ENCODE measurements at places on chromosomes 6 and 20.

- DNase-seq = peak; percentile 41
Measured at GRCh38 chr6:37171201-37171969, 1.4 kb downstream of the PIM1 start.

GRCh38 chr6:167840526-167841179 is 13.9 kb downstream of the AFDN start:
- no peak for DNase-seq

- DNase-seq = no peak
Measured at GRCh38 chr6:54285595-54285994, 22.6 kb upstream of the TINAG start.

DNA sequence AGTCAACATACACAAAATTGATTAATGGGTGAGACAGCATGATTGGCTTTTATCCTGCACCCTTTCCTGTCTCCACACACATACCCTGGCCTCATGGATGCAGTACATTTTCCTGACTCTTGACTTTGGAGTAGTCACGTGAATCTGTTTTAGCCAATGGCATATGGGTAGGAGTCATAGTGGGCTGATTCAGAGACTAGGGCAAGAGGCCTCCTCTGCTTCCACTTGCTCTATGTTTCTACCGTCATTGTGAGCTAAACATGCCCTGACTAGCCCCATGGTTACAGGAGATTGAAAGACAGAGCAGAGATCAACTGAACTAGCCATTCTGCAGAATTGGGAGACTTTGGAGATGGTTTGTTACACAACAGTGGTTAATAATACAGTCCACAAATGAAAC is 850.0 kb downstream of the DHX35 start:
- DNase-seq = no peak

- DNase-seq = no peak
Measured at GRCh38 chr6:129786548-129786947, 74.6 kb downstream of the TMEM244 start.

GRCh38 chr20:20233041-20233514 is 134.8 kb upstream of the INSM1 start:
- no peak for DNase-seq

DNA sequence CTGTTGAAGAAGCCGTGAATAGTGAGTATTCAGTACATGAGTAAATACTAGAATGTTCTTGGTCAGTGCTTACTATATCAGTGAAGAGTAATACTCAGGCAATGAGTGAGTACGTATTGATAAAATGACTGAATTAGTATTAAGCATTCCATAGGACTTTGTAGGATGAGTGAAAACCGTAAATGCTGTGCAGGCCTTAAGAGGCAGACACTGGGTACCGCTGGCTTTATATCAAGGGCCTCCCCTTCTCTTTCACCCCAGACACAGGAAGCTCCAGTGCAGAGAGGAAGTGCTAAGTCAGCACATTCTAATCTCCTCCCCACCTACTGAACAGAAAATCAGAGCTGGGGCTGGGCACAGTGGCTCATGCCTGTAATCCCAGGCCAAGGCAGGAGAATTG is 24.2 kb downstream of the POFUT1 start:
- no peak for DNase-seq

DNA sequence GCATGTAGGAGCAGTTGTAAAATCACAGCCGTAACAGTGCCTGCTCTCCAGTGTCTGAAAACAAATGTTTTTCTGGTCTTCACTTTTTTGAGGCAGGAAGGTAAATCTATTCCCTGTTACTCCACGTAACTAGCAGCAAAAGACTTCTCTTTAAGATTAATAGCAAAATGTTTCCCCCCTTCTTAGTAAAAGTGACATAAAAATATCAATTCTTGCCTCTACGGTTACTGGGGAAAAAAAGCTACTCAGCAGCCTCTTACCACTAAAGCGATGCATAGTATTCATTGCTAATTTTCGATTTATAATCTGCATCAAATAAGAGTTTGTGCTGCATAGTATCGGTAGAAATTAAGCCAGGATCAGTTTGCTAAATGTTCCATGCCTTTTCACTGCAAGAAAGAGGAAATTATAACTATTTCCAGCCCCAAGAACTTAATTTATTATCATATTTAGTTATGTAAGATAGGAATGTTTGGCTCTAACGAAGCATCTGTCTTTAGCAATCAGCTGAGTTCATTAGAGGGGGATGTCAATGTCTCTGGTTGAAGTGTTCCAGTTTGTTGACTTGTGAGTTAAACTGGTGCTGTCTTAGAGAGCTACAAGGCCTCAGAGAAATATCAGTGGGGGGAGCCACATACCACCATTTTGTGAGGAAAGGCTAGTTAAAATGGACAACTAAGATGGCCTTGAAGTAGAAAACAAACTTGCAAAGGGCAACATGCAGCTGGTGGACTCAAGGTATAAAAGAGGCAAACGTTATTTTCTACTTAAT is 617 bp upstream of the TSPYL1 start:
- no peak for DNase-seq

- DNase-seq = no peak
Measured at GRCh38 chr6:107684996-107685395, 139.1 kb downstream of the SCML4 start.

- no peak for DNase-seq
Measured at GRCh38 chr20:1396702-1397101, 3.8 kb upstream of the FKBP1A start.

DNA sequence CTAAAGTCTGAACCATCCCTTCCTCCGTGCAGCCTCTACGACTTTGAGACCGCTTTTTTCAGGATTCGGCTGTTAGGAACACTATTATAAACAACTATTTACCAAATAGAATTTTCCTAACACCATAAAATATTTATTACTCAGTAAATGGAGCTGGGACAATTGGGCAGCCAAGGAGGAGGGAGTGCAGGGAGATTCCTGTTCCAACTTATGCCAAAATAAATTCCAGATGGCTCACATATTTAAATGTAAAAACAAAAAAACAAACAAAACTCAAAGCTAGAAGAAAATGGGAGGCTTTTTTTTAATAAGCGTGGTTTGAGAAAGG is 48.1 kb downstream of the TCP11 start:
- DNase-seq = no peak

- DNase-seq = no peak
Measured at GRCh38 chr6:154498340-154498934, 12.0 kb downstream of the CNKSR3 start.

DNA sequence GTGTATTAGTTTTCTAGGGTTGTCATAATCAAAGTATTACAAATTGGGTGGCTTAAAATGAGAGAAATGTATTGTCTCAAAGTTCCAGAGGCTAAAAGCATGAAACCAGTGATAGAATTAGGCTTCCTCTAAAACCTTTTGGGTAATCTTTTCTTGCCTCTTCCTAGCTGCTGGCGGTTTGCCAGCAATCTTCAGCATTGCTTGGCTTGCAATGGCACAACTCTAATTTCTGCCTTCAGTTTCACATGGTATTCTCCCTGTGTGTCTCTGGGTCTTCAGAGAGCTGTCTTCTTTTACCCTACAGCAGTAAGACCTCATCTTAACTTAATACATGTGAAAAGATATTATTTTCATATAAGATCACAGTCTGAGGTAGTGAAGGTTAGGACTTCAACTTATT is 479.1 kb upstream of the GJE1 start:
- DNase-seq = no peak

GRCh38 chr6:33166811-33167210 is 25.5 kb downstream of the COL11A2 start:
- no peak for DNase-seq

DNA sequence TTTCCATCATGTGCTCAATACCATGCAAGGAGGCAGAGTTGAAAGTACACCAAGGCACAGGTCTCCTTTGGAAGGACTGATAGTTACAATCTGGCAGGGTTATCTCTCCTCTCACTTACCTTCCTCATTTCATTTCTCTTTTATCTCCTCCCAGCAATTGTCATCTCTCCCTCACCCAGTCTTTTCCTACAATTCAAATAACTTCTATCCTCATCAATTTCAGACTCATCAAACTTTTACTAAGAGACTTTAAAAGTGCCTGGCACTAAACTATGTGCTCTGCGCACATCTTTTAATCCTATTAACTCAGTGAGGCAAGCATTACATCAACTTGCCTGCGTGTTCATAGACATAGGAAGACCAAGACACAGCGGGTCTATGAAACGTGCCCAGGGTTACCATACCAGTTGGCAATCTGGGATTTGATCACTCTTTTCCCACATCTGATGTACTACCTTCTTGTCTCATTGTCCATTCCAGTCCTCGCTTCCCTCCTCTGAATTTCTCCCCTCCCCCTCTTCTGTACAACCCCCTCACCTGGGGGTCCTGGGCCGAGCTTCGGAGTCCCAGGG is 1.2 kb downstream of the VARS1 start:
- DNase-seq = no peak

Data from posterior cingulate gyrus (tissue), 11 donors.